Bronchus fibroblast of lung (primary cell): ENCODE measurements at places on chromosomes 5 and 9. TPM values are rescaled to one million over a fixed set of nuclear protein-coding genes. Genes with fewer than 3 reads are reported as not detected.

TGFBR1 gene
- total RNA-seq = 10.7 and 11.9 TPM in 2 replicates

PRDM9 gene
- total RNA-seq = not detected in 2 replicates

SLC25A2 gene
- total RNA-seq = not detected in 2 replicates

NEURL1B gene
- 6.1 and 6.2 TPM in 2 replicates for total RNA-seq

KCNIP1 gene
- not detected in 2 replicates for total RNA-seq
